ENCODE measurements at places on chromosomes 13 and 19. TPM values are rescaled to one million over a fixed set of nuclear protein-coding genes. Genes with fewer than 3 reads are reported as not detected.

Gene CEACAM7
- polyA plus RNA-seq: not detected

Gene EPS8L1
- polyA plus RNA-seq: 4.4 TPM

Gene KIR3DL1
- not detected for polyA plus RNA-seq

Gene ZNF8
- 4.0 TPM for polyA plus RNA-seq

Gene ATXN8OS
- not detected for polyA plus RNA-seq

Gene PSG5
- polyA plus RNA-seq: 0.90 TPM

DNA sequence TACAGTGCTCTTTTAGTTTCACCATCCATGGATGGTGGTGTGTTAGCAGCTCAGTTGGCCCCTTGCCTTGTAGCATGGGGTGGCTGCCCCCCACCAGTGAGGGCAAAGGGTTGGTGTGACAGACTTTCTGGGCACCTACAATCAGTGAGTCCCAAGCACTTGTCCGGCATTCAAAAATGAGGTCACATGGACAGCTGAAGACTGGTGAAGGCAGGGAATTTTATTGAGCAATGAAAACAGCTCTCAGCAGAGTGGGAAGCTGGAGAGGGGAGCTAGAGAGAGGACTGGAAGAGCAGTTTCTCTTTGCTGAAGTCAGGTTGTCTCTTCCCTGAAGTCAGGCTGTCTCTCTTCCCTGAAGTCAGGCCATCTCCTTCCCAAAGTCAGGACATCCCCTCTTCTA, 1053.2 kb downstream of the SLITRK1 start:
- no peak for DNase-seq

GRCh38 chr13:90968166-90968904, 379.2 kb upstream of the MIR17HG start:
- DNase-seq: peak; percentile 2

GRCh38 chr13:37476874-37477273, 121.7 kb downstream of the POSTN start:
- DNase-seq: no peak

GRCh38 chr19:29535984-29536508, 10.3 kb downstream of the VSTM2B start:
- DNase-seq: no peak

- no peak for DNase-seq
Observed at GRCh38 chr13:64869539-64869938, 2360.6 kb downstream of the PCDH9 start.

DNA sequence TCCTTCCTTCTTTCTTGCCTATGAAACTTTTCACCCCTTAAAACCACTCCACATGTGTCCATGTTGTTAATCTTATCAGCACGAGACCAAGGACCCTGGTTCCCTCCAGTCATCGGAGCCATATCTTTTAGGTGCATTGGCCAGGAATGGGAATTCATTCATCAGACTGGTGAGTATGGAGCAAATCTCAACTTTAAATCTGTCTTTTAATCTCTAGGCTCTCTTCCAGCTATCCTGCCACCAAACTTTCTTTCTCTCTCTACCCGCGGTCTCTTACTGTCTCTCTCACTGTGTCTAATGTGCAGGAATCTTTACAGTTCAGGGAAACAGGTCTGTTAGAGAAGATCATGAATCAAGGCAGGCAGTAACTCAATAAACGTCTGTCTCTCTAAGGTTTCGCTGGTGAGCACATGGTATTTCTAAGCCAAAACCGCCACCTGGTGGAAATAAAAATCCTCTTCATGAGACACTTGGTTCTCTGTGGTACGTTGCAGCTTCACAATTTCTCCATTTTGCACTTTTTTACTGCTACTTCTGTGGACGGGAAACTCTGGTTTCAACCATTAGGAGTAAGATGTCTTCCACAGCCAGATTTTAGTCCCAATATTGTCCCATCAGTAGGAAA, 16.1 kb downstream of the LGALS16 start:
- DNase-seq: peak; percentile 30

GRCh38 chr13:101673360-101674105, 221.1 kb downstream of the ITGBL1 start:
- DNase-seq: no peak

GRCh38 chr13:110826861-110827672, 87.8 kb downstream of the ANKRD10 start:
- DNase-seq: no peak

GRCh38 chr13:59666504-59666903, 497.2 kb downstream of the DIAPH3 start:
- DNase-seq: peak; percentile 50

GRCh38 chr19:18307271-18307681, 15.6 kb downstream of the LSM4 start:
- no peak for DNase-seq

DNA sequence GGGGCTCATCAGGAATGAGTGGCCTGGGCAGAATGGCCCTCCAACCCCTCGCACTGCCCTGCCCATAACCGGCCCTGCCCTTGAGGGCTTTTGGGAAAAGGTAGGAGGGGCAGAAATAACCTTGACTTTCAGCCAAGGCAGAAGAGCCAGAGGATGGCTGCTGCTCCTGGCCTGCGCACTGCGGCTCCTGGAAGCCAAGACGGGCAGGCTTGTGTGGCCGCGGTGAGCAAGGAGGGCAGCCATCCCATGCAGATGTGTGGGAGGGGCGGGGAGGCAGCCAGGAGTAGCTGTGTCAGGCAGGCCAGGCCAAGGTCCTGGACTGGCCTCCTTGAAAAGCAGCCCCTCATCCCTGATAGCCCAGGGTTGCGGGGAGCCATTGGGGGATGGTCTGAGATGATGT, 57.6 kb upstream of the URI1 start:
- DNase-seq: no peak

GRCh38 chr13:79522583-79522982, 41.6 kb downstream of the NDFIP2 start:
- no peak for DNase-seq

DNA sequence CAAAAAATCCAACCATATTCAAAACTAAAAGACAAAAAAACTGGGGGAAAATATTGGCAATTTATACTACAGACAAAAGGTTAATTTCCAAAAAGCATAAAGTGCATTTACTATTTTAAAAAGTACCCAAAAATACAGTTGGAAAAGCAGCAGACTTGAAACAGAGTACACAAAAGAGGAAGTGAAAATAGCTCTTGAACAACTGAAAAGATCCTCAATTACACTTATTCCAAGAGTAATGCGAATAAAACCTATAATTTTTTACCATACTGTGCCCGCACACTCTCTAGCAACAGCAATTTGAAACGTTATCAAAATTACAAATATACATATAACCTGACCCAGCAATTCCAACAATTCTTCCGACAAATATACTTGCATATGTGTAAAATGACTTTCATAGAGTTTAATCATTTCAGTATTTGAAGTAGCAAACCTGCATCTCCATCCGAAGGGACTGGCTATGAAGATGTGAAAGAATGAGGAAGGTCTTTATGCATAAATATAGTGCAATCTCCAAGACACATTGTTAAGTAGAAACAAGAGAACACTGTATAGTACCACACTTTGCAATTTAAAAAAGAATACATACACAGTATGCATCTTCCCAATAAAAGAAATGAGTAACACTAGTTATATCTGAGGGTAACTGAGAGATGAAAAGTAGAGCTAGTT, 25.4 kb downstream of the ALG5 start:
- DNase-seq: no peak

DNA sequence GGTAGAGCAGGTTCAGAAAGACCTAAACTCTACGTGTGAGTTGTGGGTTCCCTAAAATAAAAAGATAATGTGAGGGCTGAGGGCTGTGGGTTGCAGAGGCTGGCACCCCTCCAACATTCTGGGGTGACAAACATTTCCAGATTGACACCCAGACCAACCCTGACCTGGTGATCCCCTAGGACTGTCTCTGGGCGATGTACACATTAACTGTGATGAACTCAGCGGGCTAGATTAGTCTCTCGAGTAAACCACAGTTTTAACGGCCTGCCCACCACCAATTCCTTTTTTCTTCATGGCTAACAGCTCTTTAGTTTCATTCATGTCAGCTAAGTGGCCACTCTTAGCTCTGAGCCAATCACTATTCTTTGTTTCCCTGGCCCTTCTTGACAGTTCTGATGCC, 24.8 kb downstream of the SIAH3 start:
- no peak for DNase-seq

DNA sequence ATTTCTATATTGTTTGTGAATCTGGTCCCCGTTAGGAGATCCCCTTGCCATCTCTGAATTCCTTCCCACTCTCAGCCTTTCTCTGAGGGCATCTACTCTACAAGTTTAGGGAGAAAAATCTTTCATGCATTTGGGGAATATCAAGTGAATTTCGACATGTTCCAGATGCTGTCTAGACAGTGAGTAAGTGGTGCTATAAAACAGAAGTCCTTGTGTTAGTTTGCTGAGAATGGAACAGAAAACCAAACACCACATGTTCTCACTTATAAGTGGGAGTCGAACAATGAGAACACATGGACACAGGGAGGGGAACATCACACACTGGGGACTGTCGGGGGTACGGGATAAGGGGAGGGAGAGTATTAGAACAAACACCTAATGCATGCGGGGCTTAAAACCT, 5.1 kb downstream of the OR7A10 start:
- no peak for DNase-seq

GRCh38 chr13:34722922-34723321, 219.1 kb upstream of the NBEA start:
- peak; percentile 82 for DNase-seq

DNA sequence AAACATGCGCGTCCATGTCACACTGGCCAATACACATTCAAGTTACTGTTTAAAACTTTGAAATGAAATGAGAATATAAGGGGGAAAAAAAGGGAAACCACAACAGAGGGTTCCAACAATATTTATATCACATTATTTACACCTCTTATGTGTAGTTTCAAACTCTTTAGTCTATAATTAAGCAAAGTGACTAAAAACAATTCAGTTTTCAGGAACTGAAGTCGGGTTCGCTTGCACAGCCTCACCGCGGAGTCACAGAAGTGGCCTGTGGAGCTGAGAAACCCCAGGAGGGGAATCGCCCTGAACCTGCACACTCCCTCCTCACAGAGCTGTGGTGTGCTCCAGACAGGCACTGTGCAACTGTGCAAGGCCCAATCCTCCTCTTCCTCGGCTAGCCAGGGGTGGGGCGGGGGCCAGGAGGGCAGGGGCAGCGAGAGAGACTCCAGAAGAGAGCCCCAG, 75.9 kb downstream of the STK24 start:
- DNase-seq: no peak

DNA sequence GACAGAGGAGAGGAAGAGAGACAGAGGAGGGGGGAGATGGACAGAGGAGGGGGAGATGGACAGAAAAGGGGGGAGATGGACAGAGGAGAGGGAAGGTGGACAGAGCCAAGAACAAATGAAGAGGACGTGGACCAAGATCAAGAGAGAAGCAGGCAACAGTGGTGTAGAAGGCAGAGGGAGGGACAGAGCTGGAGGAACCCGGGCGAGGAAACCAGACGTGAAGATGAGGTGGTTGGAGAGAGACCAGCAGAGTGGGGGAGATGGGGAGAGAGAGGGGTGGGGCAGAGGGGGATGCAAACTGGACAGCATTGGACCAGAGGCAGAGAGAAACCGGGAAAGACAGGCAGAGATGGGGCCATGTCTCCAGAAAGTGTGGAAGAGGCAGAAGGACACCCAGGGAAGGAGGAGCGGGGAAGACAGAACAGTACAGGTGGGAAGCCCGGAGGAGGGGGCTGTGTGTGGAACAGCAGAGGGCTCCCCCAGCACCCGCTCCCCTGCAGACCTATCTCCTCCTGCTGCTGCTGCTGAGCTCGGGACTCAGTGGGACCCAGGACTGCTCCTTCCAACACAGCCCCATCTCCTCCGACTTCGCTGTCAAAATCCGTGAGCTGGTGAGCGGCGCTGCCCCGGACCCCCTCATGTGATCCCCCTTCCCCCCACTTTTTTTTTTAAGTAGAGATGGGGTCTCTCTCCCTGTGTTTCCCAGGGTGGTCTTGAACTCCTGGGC, 1.3 kb downstream of the FLT3LG start:
- DNase-seq: no peak

GRCh38 chr19:53647350-53647749, 15.6 kb downstream of the DPRX start:
- DNase-seq: no peak

- peak; percentile 96 for DNase-seq
Observed at GRCh38 chr19:20167020-20167644, at the start of gene ZNF486. Gene ZNF486, plus strand, starts transcription at chr19:20167214. Its CDS starts 117 bp downstream, at chr19:20167331.

DNA sequence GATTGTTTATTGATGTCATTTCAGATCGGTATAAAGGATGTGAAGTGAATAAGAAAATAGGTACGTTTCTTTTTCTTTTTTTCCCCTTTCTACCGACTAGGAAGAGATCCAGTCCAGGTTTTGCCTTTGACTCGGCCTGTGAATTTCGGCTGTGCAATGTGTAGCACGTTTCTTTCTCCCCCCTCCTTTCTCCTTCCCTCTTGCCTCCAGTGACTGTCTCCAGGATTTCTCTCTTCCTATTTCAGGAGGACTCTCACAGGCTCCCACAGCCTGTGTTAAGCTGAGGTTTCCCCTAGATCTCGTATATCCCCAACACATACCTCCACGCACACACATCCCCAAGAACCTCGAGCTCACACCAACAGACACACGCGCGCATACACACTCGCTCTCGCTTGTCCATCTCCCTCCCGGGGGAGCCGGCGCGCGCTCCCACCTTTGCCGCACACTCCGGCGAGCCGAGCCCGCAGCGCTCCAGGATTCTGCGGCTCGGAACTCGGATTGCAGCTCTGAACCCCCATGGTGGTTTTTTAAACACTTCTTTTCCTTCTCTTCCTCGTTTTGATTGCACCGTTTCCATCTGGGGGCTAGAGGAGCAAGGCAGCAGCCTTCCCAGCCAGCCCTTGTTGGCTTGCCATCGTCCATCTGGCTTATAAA, at the start of gene GPC6:
Gene GPC6, plus strand, starts transcription at position 185 of the 657 bp plus-strand sequence.
- peak; percentile 89 for DNase-seq

- no peak for DNase-seq
Observed at GRCh38 chr13:75660694-75661093, 24.6 kb downstream of the LMO7 start.

- no peak for DNase-seq
Observed at GRCh38 chr19:46118136-46118535, 6.4 kb downstream of the IGFL3 start.

DNA sequence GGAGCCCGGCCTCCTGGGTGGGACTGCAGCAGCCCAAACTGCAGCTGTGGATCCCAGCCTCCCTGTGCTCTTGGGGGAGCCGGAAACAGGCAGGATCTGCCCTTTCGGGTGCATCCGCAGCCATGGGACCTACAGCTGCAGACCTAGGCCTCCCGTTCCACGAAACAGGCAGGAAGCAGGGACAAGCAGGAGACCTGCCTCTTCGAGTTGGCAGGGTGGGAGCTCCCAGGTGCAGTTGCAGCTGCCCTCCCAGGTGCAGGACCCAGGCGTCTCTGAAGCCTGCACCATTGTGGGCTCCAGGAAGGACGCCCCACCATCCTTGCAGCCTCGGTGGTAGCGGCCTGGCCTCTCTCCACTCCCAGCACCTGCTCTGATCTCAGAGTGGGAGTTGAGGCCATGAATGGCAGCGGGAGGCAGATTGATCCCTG, 189.0 kb upstream of the KLHL1 start:
- DNase-seq: no peak

GRCh38 chr19:48319647-48320541, 5.5 kb upstream of the EMP3 start:
- peak; percentile 68 for DNase-seq

GRCh38 chr13:50378509-50379044, 363.3 kb downstream of the KCNRG start:
- DNase-seq: no peak
